ENCODE measurements at places on chromosomes 3 and 15.

- DNase-seq, result no peak
Measured at GRCh38 chr3:188791311-188791710, 380.5 kb upstream of the TPRG1 start.

DNA sequence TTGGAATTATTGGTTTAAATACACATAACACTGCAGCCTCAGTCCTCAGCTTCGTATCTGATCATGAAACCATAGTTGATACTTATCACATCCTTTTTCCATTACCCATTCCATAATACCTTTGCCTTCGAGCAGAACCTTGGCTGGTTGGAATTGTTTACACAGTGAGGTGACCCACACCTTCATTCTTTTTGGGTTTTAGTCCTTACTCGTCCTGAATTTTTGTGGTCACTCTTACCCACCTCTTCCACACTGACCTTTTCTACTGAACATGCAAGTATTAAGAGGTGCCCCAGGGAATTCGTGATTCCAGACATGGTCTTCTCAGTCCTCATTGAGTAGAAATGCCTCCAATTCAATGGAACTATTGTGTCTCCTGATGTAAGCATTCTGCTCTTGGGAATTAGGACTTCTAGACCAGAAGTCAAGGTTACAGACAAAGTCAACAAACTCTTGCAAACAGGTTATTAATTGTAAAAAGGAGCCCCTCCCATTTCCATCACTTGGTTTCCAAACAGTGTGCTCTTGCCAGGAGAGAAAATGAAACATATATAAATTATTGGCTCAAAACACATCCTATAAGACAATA, 37.7 kb downstream of the SCN11A start:
- no peak for DNase-seq

DNA sequence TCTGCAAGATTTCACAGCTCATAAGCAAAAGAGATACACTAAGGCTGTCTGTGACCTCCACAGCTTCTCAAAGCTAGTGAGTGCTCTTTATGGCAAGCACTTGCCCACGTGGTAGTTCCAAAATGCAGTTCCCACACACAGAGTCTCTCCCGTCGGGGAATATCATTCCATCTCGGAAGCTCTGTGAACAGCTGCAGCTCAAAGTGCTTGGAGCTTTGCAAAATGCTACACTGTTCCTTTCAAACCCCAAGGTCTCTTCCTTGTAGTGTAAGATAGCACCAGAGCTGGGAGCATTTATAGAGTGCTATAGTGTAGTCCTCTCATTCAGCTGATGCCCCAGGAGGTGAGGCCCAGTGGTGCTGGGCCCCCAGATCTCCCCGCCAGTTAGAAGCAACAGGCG, 36.1 kb downstream of the ST6GAL1 start:
- no peak for DNase-seq

DNA sequence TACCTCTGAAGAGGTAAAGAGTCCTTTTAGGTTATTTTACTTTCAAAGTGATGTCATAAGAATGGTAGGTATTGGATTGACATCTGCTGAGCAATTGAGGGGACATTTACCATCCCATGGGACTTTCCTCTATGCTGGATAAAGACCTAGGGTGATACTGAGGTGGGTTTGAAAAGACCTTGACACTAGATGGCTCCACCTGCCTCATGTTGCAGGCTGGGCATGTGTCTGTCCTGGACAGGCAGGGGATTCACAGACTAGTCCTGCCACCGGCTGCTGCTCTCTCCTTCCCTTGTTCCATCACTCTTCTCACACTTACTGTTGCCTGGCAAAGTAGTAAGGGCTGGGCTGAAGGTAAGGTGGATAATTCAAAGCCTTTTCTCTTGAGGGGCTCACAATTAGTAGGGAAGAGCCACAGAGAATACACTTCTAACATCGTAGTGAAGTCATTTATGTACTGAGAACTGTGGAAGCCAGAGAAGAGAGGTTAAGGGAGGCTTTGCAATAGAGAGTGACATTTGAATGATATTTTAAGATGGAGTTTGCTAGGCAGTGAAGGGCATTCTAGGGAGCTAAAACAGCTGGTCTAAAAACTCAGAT, 27.7 kb downstream of the TRAK1 start:
- DNase-seq, result no peak

DNA sequence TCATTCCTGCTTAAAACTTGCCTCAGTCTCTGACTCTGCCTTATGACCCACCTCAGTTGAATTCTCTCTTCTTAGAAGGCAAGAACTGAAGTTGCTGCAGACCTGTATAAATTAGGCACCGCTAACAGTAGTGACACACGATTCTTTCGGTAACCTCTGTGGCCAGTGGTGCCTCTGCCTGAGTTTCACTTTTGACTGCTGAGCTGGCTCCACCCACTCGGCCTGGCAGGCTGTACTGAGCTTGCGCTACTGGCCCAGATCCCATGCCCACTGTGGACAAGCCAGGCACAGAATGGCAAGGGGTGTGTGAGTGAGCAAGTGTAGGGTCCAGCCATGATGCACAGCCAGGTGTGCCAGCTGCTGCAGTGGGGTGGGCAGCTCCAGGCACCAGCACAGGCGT, 19.1 kb upstream of the EIF1B start:
- DNase-seq, result no peak

- DNase-seq, result no peak
Measured at GRCh38 chr3:109910772-109911171, 573.4 kb upstream of the DPPA4 start.

DNA sequence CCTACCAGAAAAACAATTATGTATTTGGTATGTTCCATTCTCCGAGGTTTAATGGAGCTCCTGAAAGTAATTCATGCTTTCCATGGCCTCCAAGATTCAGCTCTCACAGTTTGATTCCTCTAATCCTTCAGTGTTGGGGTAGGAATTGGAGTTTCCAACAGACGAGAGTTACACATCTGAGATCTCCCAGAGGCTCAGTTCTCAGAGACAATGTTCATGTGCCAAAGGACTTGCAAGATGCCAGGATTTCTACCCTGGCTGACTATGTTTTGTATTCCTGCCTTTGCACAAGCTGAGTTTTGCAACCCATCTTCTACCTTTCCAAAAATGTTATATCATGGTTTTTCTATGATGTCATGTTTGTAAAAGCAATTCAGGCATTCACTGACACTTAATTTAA, 322.9 kb downstream of the ERC2 start:
- DNase-seq, result no peak

- no peak for DNase-seq
Measured at GRCh38 chr3:72043204-72044133, 258.5 kb upstream of the PROK2 start.

DNA sequence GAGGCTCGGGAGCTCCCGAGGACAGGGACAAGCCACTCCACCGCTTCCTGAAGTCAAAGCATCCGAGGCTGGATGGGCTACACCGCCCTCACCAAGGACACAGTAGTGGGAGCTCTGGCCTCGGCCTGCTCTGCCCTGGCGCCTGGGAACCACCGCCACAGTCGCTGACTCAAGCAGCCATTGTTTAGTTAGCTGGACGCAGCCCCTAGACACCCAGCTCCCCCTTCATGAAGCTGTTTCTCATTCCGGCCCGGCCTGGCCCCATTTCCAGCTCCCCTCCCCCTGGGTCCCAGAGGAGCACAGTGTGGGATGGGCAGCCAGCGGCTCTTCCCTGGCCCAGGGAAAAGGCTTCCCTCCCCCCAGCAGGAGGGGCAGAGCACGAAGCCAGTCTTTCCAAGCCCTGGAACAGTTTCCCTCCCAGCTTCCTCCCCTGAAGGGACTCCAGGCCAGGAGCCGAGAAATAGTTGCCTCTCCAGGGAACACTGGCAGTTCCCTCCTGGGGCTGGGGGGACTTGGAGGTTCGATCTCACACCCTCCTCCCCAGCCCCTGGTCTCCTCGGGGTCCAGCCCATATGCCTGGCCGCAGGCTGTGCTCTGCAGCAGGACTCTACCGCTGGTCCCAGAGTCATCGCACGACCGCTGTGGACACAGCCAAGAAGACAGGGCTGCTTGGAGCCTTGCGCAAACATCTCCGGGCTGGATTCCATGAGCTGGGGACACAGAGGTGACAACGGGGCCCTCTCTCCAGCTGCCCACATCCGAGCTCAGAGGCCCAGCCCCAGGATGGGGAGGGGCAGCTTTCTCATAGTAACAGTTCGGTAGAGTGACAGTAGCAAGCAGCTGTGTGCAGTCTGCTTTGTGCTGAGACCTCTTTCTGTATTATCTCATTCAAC, 10.0 kb downstream of the PLXND1 start:
- DNase-seq, result no peak

- no peak for DNase-seq
Measured at GRCh38 chr3:151895478-151896241, 22.2 kb downstream of the SUCNR1 start.

DNA sequence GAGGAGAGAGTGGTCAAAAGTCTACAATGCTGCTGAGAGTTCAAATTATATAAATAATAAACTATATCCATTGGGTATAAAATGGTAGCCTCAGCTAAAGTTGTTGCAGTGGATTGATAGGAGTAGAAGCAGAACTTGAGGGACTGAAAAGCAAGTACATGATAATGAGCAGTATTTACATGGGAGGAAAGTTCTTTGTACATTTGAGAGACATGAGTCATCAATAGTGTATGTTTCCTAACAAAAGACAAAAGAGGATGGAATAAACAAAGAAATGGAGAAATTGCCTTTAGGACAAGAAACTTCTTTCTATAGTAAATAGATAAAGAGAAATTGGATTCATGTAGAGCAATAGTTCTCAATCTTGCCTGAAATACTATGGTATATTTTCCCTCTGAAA, 110.0 kb upstream of the PLSCR5 start:
- no peak for DNase-seq

DNA sequence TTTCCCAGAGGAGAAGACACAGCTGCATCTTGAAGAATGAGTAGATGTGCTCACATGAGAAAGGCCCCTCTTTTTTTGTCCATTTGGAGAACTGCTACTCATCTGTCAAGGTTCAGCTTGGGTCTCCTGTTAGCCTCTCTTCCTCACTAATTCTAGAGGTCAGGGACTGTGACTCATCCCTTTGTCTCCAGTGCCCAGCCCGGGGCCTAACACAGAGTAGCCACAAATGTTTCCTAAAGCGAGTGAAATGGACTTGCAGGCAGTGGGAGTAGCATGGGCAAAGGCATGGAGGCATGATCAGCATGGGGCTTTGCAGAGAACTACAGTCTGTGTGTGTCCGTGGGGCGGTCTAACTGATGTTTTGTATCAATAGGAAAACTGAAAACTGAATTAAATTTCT, 33.9 kb upstream of the MRPS22 start:
- no peak for DNase-seq

- no peak for DNase-seq
Measured at GRCh38 chr3:102449341-102449740, 14.5 kb downstream of the ZPLD1 start.

DNA sequence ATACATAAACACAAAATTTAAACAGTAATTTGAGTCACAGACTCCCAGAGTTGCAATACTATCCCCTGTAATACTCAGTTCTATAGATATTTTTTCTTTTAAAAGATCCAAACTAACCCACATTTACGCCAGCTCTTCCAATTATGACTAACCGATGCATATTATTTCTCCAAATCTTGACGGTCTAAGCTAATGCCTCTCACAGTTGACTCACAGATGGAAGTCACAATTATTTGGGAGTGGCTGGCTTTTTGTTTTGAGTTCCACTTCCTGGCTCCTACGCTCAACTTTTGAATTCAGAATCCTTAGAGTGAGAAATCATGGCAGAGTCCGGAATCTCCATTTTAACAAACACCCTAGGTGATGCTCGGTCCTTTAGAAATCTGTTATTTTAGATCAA, 749.9 kb downstream of the FHIT start:
- no peak for DNase-seq
